Stimulated activated CD4-positive, alpha-beta T cell treated with anti-CD3 and anti-CD28 coated beads, Interleukin-15, amount 100 ng/mL, for 1 hour (primary cell): ENCODE measurements at places on chromosomes 2 and 18.
A peak's percentile ranks its signal among the peaks of the same experiment; 100 is the strongest.

- DNase-seq: no peak
Measured at GRCh38 chr2:218894151-218894879, 13.7 kb downstream of the WNT10A start.

DNA sequence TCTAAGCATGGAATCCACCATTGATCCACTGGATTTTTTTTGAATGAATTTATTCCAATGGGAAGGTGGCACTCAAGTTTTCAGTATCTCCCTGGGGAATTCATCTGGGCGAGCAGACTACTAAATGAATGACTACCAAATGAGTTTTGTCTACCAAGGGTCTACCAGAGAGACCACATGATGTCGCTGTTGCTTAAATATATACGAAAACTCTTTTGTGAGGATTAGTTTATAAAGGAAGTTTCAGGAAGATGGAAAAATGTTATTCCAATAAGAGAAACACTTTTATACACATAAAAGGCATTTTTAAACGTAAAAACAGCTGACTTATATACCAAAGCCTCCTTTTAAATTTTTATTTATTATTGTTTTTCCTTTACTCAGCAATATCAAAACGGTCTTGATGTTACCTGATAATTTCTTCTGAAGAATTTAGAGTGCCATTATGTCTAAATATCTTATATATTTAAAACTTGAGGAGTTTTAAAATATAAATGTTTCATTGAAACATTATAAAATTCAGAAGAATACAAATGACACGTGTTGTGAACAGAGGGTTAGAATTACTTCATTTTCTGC lies 139.7 kb downstream of the HRH4 start:
- DNase-seq: no peak

- no peak for DNase-seq
Measured at GRCh38 chr2:190062053-190062452, 476 bp downstream of the MSTN start.

GRCh38 chr2:36367486-36367885 lies 11.9 kb downstream of the CRIM1 start:
- no peak for DNase-seq

- DNase-seq: no peak
Measured at GRCh38 chr2:70930371-70931329, 5.0 kb upstream of the ATP6V1B1 start.

GRCh38 chr2:203905656-203906055 lies 30.9 kb upstream of the ICOS start:
- DNase-seq: no peak

- DNase-seq: peak; percentile 11
Measured at GRCh38 chr2:11583840-11584524, 50.1 kb downstream of the GREB1 start.

DNA sequence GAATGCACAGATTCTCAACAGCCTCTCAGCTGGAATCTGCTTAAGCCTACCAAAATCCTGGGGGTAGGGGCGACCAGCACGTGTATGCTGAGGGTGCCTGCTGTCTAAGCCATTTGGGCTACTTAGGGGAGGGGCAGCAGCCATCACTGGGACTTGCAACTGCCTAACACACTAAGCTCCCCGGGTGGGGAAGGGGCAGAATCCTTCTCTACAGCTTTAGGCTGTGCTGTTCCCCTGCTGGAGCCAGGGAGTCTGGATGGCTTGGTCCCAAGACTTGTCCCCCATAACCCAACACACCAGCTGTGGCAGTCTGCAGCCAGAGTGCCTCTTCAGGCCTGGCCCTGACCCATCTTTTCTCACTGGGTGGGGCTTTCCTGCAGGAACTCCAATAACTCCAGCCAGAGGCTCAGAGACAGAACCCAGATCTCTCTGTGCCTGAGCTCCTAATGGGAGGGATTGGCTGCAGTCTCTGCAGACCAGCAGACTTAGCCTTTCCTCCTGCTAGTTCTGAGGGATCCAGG lies 305.4 kb upstream of the RND3 start:
- no peak for DNase-seq

- no peak for DNase-seq
Measured at GRCh38 chr2:54038835-54039234, 68.0 kb upstream of the PSME4 start.

DNA sequence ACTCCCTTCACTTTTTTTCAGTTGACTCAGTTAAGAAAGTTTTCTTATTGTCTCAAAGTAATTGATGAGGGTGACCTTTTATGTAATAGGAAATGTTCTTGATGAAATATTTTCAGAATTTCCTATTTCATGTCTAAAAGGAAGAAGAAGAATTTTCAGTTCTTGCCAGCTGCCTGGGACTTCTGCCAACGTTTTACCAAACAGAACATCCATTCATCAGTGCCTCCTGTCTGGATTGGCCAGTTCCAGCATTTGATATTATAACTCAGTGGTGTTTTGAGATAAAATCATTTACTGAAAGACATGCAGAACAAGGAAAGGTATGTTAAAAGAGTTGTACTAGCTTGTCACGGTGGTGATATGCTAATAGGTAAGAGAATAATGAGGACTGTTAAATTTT lies 104.7 kb upstream of the MYO3B start:
- DNase-seq: no peak

GRCh38 chr2:237593596-237594320 lies 3.2 kb upstream of the RAB17 start:
- no peak for DNase-seq

DNA sequence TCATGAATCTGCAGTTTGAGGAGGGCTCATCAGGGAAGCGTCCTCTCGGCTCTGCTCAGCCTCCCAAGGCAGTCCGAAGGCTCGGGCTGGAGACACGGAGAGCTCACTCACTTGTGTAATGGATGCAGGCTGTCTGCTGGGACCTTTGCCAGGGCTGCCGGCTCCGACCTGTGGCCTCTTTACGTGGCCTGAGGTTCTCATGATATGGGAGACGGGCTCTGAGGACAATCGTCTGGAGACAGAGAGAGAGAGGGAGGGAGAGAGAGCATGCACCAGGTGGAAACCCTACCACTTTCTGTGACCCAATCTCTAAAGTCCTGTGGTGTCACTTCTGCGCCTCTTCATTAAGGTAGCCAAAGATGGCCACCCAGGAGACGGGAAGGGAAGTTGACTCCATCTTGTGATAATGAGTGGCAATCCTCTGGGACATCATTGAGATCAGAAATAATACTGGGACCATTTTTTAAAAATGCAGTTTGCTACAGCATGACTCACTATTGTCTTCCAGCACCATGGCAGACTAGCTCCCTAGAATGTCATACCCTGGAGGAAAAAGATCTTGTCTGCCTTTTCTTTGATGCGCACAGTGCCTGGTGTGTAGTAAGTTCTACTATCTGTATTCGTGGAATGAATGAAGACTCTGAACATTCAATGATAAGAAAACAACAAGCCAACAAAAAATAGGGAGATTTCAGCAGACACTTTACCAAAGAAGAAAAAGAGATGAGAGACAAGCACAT lies 60.2 kb downstream of the CD8B2 start:
- no peak for DNase-seq

DNA sequence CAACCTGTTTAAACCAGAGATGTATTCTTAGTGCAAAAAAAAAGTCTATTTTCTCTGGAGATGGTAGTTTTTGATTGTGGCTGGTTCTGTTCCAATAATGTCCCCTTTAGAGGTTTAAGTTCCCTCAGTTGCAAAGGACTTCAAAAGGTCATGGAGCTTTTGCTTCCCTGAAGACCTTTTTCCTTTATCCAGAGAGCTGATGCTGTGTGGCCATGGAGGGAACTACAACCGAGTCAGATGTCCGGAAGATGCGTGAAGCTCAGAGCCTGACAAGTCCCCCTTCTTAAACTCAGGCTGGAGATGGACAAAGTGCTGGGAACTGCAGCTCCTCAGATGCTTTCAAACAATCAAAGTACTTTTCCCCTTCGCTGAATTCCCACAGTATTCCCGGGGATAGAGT lies 176.1 kb downstream of the TMEM18 start:
- DNase-seq: no peak

GRCh38 chr2:62808554-62808953 lies 103.0 kb downstream of the EHBP1 start:
- DNase-seq: no peak

- no peak for DNase-seq
Measured at GRCh38 chr2:109275120-109276012, 146.4 kb downstream of the SH3RF3 start.

GRCh38 chr2:231929961-231930592 lies 3.9 kb upstream of the NPPC start:
- no peak for DNase-seq

GRCh38 chr2:36482576-36483214 lies 115.3 kb downstream of the FEZ2 start:
- DNase-seq: no peak

DNA sequence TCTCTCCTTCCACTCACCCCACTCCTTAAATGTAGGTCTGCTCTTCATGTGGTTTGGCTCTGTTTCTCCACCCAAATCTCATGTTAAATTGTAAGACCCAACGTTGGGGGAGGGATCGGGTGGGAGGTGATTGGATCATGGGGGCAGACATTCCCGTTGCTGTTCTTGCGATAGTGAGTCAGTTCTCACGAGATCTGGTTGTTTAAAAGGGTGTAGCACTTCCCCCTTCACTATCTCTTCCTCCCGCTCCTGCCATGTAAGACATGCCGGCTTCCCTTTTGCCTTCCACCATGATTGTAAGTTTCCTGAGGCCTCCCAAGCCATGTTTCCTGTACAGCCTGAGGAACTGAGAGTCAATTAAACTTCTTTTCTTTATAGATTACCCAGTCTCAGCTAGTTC lies 1044.5 kb upstream of the POU3F3 start:
- DNase-seq: no peak

GRCh38 chr2:16948053-16948452 lies 282.4 kb upstream of the CYRIA start:
- DNase-seq: no peak

- no peak for DNase-seq
Measured at GRCh38 chr2:196316050-196316430, 144.7 kb upstream of the STK17B start.

- no peak for DNase-seq
Measured at GRCh38 chr2:48711343-48711742, 44.2 kb downstream of the LHCGR start.

DNA sequence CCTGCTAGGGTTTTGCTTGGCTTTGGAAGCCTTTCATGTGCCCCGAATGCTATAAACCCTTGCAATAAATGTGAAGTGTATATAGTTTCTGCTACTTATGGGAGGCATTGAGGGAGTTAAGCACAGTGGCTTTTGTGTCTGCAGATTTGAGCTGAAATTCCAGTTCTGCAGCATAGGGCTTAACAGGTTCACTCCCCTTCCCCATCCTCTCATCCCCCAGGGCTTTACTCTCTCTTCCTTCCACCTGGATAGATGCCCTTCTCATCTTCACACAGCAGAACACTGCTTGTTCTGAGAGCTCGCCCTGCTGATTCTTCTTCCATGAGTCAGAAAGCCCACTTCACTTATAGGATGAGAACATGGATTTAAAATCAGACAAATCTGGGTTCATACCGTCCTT lies 37.2 kb downstream of the SOX11 start:
- no peak for DNase-seq
